ENCODE measurements at places on chromosomes 6 and 20.

DNA sequence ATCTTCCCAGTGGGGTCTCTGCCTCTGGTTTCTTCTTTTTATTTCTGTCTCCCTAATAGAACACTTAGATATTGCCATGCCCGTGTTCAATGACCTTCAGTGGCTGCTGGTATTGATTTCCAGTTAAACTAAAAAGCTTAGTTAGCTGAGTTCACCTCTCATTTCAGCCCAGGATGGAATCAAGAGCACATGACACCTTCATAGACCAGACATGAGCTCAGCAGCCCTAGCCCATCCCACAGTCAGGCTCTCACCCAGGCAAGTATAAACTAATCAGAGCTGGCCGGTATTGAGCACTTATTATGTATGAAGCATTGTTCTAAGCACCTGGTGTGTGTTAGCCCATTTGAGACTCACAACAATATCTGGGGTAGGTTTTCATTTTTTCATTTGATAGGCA is 33.7 kb upstream of the PLEKHG1 start:
- DNase-seq = no peak

- DNase-seq = no peak
Measured at GRCh38 chr6:139572001-139572400, 197.6 kb upstream of the CITED2 start.

DNA sequence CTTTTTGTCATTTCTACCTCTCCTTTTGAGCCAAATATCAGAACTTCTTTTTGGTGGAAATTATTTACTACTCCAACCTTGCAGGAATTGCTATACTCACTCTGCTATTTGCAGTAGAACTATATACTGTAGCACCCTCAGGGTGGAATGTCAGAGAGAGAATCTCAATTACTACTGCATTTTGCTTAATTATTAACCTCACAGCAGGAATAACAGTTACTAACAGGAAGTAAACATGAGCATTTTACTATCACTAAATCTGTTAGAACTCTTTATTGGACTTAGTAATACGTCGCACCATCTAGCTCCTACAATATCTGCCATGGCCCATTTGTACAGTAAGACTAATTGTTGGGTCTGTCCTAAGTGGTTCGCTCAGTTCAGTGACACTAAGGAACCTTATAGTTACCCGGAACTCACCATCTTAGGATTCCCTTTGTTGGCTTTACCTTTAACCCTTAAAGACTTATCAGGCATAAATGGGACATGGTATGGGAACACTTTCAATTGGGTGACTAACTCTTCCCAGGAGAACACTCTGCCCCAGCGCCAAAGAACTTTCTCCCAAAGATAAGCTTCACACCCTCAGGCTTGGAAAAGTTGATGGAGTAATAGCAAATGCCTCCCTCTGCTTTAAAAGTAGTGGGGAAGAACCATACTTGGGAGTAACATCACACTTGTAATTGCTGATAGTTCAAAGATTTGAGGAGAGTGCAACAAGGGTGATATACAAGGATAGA is 38.8 kb downstream of the PLN start:
- DNase-seq = no peak

GRCh38 chr6:30763618-30764489 is 19.5 kb upstream of the IER3 start:
- DNase-seq = peak; percentile 65

DNA sequence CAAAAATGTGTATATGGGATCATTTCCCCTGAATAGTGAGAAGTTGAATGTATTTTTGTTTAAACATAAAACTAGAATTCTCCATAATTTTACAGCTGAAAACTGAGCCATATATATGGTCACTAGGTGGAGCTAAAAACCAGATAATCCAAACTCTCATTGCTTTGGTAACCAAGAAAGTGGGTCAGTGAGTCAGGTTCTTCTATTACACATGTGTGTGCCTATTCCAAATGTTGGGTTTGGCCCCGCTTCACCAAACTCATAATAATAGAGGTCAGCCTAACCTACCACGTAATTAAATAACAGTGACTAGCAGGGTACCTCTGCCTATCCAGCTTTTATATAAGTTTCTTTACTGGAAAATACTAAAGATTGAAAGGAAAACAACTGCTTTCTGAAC is 19.3 kb upstream of the RNGTT start:
- DNase-seq = no peak

DNA sequence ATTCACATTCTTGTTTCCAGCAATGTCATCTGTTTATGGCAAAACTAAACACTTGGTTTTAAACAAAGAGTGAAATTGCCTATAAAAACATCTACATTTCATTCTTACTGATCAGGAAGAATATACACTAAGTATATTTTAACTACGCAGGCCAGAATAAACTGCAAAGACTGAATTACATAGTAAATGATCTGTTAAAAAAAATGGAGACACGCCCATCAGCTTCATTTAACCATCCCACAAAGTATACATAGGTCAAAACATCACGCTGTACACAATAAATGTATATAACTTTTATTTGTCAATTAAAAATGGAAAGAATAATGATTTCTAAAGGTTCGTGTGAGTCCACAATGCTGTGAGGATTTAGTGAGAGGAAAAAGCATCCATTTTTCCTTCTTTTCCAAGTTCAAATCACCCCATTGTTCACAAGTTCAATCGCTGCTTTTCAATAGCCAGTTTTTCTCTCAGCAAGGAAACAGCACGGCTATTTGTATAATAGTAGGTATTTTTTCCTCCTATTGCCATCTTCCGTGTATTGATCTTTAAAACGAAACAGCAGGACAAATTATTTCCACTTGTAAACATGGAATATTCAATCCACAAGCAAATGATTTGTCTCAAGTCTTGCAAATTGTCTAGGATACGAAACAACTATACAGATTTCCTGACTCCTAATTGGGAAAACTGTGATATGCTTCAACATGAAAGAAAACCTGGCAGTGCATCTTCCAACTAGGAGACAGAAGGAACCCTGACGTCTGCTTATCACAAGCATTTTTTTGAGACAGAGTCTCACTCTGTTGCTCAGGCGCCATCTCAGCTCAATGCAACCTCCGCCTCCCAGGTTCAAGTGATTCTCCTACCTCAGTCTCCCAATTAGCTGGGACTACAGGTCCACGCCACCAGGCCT is 10.6 kb downstream of the SFT2D1 start:
- no peak for DNase-seq

GRCh38 chr20:54231036-54231435 is 23.1 kb downstream of the PFDN4 start:
- DNase-seq = no peak

DNA sequence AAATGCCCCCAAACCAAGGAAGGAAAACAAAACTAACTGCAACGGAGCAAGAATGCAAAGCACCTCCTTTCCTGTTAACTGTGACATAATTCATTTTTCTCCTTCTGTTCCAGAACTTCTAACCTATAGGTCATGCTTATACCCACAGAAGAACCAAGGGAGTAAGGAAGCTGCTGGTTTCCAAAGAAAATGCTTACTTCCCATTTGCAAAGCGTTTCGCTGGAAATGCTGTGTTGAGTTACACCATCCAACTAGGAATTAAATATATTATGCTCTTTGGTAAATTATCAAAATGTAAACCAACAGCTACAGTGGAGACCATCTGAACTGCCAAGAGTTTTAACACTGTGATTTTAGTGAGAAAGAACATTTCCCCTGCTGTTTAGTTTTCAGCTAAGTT is 42.9 kb downstream of the ATXN1 start:
- no peak for DNase-seq

DNA sequence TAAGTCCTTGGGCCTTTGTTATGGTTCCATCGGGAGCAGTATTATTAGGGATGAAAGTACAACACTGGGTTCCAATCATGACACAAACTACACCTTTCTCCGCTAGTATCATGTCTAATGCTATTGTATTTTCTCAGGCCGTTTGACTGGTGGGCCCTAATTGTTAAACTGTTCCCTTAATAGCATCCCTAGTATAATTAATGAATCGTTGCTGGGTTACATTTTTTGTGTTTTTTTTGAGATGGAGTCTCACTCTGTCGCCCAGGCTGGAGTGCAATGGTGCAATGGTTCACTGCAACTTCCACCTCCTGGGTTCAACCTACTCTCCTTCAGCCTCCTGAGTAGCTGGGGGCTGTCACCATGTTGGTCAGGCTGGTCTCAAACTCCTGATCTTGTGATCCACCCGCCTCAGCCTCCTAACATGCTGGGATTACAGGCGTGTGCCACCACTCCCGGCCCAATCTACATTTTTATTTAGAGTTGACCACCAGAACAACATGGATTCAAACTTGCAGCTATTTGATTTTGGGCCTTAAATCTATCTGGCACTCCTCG is 4.1 kb upstream of the ZNFX1 start:
- DNase-seq = no peak

- DNase-seq = no peak
Measured at GRCh38 chr6:57029213-57029612, 17.3 kb upstream of the KIAA1586 start.

DNA sequence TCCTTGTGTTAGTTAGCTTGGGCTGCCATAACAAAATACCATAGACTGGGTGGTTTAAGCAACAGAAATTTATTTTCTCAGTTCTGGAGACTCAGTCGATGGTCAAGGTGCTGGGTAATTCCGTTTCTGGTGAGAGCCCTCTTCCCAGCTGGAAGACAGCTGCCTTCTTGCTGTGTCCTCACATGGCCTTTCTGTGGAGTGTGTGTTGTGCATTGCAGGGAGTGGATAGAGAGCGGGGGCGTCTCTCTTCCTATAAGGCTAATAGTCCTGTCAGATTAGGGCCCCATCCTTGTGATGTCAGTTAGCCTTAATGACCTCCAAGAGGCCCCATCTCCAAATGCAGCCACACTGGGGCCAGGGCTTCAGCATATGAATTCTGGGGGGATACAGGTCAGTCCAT is 19.2 kb downstream of the CHMP4B start:
- no peak for DNase-seq

- no peak for DNase-seq
Measured at GRCh38 chr20:61733891-61734732, 331.6 kb downstream of the TAF4 start.

- no peak for DNase-seq
Measured at GRCh38 chr20:50692552-50692933, 1.2 kb upstream of the RIPOR3 start.

DNA sequence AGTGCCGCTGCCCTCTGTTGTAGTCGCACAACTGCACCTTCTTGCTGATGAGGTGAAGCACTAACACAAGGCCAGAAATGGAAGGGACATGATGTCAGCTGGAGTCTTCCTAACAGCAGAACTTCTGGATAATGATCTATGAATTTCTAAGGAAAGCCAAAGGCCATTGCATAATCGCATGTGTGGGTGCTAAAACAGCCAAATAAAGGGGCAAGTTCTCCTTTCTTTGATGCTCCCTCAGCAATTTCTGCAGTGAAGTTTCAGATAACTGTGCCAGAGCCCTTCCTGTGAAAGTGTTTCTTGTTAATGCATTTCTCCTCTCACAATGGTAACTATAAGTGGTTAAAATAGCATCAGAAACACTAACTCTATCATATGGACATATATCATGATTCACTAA is 8.0 kb upstream of the F13A1 start:
- no peak for DNase-seq

DNA sequence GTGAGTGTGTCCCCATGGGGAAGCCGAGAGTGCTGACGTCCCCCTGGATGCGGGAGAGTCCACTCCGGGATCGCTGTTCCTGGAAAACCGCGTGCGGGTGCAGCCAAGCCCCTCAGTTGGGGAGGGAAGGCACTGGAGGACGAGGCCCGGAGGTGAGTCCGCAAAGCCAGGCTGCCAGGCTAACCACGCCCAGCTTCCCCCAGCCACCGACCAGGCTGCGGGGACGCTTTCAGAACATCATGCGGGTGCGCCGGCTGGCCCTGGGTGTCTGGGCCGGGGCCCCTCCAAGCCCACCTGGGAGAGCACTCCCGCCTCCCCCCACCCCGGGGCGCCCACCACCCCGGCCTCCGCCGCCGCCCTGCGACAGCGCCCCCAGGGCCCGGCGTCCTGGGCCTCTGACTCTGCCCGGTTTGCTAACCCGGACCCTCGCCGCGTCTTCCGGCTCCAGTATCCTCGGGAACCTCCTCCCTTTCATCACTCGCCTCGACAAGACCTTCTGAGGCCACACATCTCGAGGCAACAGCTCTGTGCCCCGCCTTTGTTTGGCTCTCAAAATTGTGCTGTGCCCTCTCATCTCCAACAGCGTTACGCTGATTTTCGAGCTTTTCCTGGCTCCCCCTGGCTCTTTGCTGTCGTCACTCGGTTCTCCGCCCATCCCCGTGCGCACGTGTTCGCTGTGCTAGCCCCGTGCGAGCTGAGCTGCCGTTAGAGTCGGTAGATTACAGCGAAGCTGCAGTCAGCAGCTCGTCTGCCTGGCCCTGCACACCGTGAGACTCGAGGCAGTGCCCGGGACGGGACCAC is 47.1 kb upstream of the ENTPD6 start:
- no peak for DNase-seq

- no peak for DNase-seq
Measured at GRCh38 chr6:82419132-82419581, 55.5 kb downstream of the TPBG start.

DNA sequence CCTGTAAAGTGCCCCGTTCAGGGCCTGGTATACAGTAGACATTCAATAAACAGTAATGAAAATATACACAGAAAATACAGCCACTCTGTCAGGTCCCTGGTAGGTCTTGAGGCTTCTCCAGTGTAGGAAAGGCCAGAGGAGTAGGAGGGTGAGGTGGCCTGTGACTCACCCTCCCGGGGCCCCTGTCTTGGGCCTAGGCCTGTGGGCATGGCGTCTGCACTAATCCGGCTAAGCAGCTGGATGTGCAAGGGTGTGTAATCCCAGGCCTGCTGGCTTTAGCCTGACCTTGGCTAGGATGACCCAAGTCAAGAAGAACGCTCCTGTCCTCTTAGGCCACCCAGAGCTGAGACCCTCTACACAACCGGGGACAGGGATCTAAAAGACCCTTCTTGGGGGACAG is 84.9 kb downstream of the KCNB1 start:
- peak; percentile 87 for DNase-seq

GRCh38 chr6:116492331-116493067 is 18.9 kb upstream of the CALHM5 start:
- no peak for DNase-seq

- DNase-seq = no peak
Measured at GRCh38 chr6:90411292-90411781, 114.7 kb upstream of the BACH2 start.

DNA sequence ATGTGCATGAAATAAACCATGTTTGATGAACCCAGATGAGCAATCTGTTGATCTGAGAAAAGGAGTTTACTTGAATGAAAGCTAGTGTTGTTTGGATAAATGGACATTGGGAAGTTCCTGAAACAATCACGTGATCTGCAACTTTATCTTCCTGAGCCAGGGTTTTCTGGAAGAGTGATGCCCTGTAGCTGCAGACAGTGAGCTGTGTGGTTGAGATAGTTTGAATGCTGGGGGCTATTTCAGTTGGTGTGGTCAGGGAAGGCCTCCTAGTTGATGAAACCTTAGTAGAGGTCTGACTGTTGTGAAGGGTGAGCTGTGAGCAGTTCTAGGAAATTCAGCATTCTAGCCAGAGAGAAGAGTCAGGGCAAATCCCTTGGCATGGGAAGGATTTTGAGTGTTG is 643.7 kb downstream of the UTRN start:
- DNase-seq = no peak
